ENCODE measurements at places on chromosomes 16 and 17.

GRCh38 chr17:31226373-31226772, 70.7 kb downstream of the OMG start:
- DNase-seq: no peak

DNA sequence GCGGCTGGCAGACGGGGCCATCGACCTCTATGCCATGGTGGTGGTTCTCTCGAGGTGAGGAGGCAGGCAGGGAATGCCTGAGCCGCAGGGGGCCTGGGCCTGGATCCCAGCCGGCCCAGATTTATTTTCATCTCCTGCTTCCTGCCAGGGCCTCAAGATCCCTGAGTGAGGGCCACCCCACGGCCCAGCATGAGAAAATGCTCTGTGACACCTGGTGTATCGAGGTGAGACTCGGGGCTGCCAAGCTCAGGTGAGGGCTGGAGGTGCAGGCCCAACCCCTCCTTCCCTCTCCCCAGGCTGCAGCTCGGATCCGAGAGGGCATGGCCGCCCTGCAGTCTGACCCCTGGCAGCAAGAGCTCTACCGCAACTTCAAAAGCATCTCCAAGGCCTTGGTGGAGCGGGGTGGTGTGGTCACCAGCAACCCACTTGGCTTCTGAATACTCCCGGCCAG, 4.9 kb downstream of the ACADVL start:
- no peak for DNase-seq

- DNase-seq: no peak
These were observed 45.3 kb upstream of the JPH3 start for GRCh38 chr16:87556941-87557459.

GRCh38 chr16:576197-576822, 6.5 kb downstream of the PIGQ start:
- DNase-seq: no peak

GRCh38 chr16:57999971-58000705, at the start of gene ZNF319:
Gene ZNF319 (minus strand): TSS chr16:58000672. CDS start chr16:57998265, 2,407 bp downstream.
- DNase-seq: no peak

- no peak for DNase-seq
These were observed 15.6 kb upstream of the PDK2 start for GRCh38 chr17:50079334-50080095.

Data from AML-193 (cell line).